Aorta (tissue), 5 donors: ENCODE measurements at places on chromosomes 1 and 21. TPM values are rescaled to one million over a fixed set of nuclear protein-coding genes. Genes with fewer than 3 reads are reported as not detected.

UTS2 gene
- 0.38 TPM for polyA plus RNA-seq

GRCh38 chr1:214837376-214837775, 234.4 kb downstream of the CENPF start:
- no peak for DNase-seq

ITLN1 gene
- polyA plus RNA-seq: 58.6 TPM

KRTAP7-1 gene
- polyA plus RNA-seq: not detected

GRCh38 chr1:26290122-26290881, 10.4 kb downstream of the SH3BGRL3 start:
- DNase-seq: no peak

GRCh38 chr1:230423261-230423660, 2.9 kb downstream of the PGBD5 start:
- no peak for DNase-seq

GRCh38 chr1:18139198-18139981, 31.8 kb downstream of the IGSF21 start:
- no peak for DNase-seq

- no peak for DNase-seq
Measured at GRCh38 chr1:156439036-156439776, 61.4 kb downstream of the MEF2D start.

GRCh38 chr1:164587617-164588501, 28.9 kb downstream of the PBX1 start:
- no peak for DNase-seq

GRCh38 chr1:180486092-180486491, 16.3 kb downstream of the ACBD6 start:
- no peak for DNase-seq

DNA sequence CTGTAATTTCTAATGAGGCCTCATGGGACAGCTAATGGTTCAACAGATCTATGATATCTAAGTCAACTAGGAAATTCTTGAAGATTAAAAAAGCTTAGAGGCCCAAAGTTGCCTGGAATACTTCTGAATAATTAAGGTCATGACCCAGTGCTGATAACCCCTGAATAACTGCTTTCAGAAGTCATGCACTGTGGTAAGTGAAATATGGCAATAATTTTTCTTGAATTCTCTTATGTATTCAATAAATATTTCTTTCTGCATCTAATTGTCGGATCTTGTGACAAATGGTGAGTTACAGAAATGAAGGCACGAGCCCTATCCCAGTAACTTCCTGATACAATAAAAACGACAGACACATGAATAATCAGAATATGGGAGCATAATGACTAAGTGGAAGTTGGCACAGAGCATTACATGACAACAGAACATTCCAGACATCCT, 219.3 kb upstream of the GREM2 start:
- DNase-seq: no peak

GRCh38 chr1:59499273-59499942, 202.5 kb downstream of the FGGY start:
- no peak for DNase-seq
